GM10248 (cell line): ENCODE measurements at places on chromosomes 13 and 19.

DNA sequence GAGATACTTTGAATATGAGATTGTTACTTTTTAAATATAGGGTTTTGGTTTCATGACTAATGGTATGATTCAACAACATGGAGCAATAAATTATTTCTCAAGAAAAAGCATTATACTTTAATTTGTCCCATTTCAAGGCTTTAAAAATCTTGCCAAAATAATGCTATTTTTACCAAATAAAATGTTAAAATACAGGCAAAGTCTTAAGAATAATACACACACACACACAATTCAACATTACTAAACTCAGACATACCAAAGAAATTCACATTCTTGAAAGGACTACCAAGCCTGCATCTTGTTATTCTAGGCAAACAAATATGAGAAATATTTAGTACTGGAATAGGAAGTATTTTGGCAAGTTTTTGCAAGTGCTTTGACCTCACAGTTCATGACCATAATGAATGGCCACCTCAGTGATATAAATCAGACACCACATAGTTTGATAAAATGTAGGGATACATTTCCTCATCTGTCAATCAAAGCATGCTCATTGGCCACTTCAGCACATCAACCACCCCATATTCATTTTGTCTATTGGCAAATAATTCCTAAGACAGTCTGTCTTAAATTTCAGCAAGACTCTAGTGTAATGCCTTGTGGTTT is 107.2 kb downstream of the NALCN start:
- no peak for DNase-seq

DNA sequence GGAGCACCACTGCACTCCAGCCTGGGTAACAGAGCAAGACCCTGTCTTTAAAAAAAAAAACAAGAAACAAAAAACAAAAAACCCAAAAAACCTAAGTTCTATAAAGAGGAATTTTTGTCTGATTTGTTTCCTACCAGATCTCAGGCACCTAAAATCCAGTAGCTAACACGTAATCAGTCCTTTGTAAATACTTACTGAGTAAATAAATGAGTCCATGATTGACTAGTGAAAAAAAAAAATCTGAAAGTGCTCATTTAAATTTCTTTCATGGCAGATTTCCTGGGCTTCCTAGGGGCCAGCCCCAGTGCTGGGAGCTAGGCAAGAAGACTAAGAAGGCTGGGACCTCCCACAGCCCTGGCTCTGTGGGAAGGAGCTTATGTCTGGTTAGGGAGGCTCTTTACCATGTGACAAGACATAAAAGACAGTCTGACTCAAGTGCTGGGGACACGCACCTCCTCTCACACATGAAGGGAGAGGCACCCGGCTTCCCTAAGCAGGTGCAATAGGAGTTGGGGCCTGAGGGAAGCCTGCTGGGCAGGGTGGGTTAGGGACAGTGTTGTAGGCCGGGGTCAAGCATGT is 22.5 kb downstream of the LIG1 start:
- no peak for DNase-seq

GRCh38 chr13:40221460-40222201 is 444.8 kb downstream of the FOXO1 start:
- no peak for DNase-seq

DNA sequence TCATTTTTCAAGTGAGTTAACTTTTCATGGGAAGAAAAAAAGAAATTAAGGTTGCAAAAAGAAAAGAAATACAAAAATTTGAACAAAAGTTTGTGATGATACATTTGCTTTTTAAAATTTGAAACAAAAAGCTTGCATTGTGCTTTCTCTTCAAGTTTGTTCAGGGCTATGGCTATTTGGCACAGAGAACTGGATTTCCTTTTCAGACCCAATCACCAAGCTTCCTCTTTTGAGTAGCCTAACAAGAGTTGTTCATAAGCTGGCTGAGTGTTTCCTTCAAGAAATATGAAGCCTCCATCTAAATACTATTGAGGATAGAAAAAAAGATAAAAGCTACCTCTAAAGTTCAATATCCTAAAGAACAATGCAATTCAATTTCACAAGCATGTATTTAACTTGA is 787.8 kb downstream of the LIG4 start:
- DNase-seq, result no peak

GRCh38 chr13:37561031-37561430 is 37.5 kb downstream of the POSTN start:
- DNase-seq, result no peak

GRCh38 chr13:100520936-100521850 is 67.4 kb downstream of the GGACT start:
- no peak for DNase-seq
